Activated T-helper 17 cell treated with anti-CD3 and anti-CD28 coated beads, Interleukin-2, amount 50 U/mL, for 72 hours (primary cell): ENCODE measurements at places on chromosomes 6 and 20. TPM values are rescaled to one million over a fixed set of nuclear protein-coding genes. Genes with fewer than 3 reads are reported as not detected.

OR2H2 gene
- not detected for total RNA-seq

MRPL2 gene
- 67.3 TPM for total RNA-seq

DNA sequence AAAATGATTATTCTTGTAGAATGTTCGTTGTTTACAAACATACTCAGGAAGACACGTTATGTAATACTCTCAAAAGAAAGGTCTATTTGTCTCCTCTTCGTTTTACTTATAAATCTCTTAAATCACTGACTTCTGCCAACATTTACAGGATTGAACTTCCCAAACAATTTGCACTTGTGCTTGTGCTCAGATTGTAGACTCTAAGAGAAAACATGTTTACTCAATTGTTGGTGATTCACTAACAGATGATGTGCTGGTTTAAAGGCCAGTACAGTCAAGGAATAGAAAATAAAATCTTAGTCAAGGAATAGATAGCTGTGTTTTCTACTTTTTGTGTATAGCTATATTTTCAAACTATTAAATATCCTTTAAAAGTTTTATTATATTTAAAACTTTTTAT is 172.8 kb downstream of the GJA1 start:
- no peak for ATAC-seq

GRCh38 chr6:127497410-127497809 is 21.7 kb downstream of the MTCL3 start:
- no peak for ATAC-seq

DNA sequence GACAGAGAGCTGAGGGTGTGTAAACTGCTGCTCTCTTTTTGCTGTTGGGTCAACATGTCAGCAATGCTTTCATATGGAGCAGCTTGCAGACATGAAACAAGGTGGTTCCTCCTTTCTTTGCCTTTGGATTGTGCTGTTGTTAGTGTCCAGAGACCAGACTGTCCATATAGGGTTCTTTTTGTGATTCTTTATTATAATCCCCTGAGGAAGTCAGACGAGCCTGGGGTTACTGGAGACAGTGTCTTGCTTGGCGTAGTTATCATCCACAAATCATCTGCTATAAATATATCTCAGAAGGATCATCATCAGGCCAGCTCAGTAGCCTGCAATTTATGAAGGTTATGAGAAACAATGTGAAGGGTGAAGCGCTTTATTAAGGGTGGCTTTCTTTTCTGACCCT is 2.3 kb upstream of the ADGRB3 start:
- ATAC-seq = no peak

PSORS1C2 gene
- total RNA-seq = not detected

- no peak for ATAC-seq
Observed at GRCh38 chr20:36836591-36837269, 39.2 kb upstream of the TLDC2 start.

GRCh38 chr20:41276317-41276751 is 41.2 kb downstream of the ZHX3 start:
- no peak for ATAC-seq

TP53TG5 gene
- total RNA-seq = 0.11 TPM

DNA sequence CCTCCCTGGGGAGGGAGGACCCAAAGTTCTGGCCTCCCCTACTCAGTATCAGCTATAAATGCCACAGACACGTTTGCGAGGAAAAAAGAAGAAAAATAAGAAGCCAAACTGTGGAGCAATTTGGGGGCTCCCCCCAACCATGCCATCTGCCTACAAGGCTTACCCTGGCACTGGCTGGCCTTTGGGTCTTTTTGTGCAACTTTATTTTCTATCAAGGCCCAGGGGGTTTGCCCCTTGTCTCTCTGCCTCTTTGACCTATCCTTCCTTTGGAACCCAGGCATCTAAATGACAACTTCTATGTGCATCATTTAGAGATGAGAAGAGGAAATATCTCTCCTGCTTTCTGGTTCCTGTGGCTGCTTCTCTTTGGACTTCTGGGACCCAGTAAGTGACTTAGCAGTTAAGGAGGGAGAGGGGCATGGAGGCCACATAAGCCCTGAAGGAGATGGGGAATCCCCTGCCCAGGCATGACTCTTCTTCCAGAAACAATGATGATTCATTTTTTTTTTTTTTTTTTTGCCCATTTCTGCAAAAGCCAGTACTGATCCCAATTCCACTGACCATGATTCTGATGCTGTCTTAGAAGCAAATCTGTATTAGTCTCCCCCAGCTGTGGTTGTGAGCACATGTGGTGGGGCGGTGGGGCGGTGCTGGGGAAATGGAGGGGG is at the start of gene MUC22:
MUC22 (plus strand) TSS at position 82 of the 668 bp plus-strand sequence; CDS start at position 315, 233 bp downstream.
- ATAC-seq = peak; percentile 82

RSPO4 gene
- total RNA-seq = not detected

GRCh38 chr6:52663120-52663935 is 7.6 kb upstream of the TMEM14A start:
- ATAC-seq = peak; percentile 59

TRPC4AP gene
- total RNA-seq = 34.1 TPM

- no peak for ATAC-seq
Observed at GRCh38 chr6:31718265-31718664, 3.1 kb downstream of the LY6G6D start.

PDSS2 gene
- 13.6 TPM for total RNA-seq

DNA sequence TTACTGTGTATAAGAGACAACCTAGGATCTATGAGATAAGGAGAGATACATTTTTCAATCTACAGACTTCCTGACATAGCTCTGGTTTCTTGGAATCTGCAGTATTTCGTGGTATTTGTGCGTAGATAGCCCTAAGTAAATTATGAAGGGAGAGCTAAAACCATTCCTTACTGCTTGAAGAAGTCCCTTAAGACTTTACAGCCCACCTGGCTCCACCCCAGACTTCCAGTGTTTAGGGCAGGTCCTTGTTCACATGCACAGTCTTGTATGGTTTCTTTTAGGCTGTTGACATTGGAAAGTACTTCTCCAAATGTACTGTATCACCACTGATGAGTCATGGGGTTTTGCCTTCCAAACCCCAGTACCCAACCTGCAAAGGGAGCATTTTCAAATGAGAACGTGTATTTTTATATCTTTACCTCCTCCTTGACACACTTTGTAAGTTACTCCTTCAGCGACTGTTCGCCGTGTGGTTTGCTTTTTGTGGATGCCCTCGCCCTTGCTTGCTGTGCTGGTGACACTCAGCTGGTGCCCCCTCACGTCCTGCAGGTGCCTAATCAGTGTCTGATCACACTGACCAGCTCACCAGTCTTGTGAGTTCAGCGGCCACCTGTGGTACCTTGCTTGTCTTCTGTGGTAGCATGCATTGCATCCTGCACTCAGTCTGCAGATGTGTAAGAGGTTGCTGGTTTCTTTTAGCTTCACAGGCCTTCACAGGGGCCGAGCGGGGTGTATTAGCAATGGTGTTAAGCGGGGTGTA is 73.3 kb downstream of the IGF2R start:
- no peak for ATAC-seq

- peak; percentile 62 for ATAC-seq
Observed at GRCh38 chr6:124961777-124962638, at the start of gene RNF217. Gene RNF217, plus strand, starts transcription at chr6:124962437. Its CDS starts 108 bp downstream, at chr6:124962545.

DNA sequence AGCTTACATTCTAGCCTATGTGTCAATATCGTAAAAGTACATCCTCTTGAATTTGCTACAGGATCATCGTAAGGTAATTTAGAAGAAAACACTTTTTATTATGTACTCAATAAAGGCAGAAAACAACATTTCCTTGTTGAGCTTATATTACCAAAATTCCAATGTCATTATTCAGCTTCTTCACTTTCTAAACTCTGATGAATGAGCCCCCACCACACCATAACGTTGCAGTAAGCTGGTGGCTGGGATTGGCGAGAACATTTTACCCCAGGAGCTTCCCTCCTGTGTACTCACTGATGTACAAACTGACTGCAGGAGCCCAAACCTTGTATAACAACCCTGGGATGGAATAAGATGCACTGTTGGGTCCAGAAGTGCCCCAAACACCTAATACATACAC is 238.1 kb upstream of the MARCKS start:
- ATAC-seq = no peak

KHDC1L gene
- not detected for total RNA-seq

GRCh38 chr20:59040667-59041066 is 1.9 kb downstream of the PRELID3B start:
- ATAC-seq = no peak

DNA sequence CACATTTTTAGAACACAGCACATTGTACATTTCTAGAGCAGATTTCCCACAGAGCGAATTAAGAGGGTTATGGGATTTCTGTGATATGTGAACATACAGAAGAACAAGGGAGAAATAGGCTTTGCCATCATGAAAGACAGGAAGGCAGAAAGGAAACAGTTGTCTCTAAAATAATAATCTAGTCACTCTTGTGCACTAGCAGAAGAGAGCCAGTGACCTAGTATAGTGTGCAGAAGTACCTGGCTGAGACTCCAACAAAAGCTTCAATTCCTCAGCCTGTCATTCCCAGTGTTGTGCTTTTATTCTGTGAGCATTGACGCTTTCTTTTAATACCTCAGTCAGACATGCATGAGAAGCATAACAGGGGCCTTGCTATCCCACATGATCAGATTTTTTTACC is 17.8 kb upstream of the DCBLD1 start:
- ATAC-seq = no peak

- no peak for ATAC-seq
Observed at GRCh38 chr20:21237956-21238799, 65.0 kb upstream of the XRN2 start.

DNA sequence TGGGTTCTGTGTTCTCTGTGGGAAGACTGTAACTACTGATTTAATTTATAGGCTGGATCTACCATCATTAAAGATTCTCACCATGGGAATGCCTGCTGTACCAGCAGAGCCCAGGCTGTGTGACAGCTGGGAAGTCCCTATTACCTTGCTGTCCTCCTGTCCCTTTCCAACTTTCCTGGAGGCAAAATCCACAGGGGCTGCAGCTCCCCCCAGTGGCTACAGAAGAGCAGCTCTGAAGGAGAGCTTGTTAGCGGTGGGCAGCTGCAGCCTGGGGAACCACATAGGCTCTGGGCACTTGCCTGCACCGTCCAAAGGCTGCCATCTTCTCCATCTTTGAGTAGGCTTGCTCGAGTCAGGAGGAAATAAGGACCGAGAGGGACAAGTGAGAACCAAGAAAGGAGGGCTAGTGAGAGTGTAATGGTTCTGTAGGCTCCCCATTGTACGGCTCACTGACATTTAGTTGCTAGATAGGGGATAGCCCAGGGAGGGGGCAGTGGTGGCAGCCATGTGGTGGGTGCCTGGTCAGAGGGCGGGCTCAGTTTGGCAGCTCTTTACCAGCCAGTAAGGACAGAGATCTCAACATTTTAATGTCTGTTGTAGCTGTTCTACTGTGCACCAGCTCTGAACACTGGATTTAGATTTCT is 155.1 kb upstream of the MLIP start:
- ATAC-seq = no peak

GRCh38 chr6:10434235-10434634 is 19.4 kb upstream of the TFAP2A start:
- no peak for ATAC-seq

- no peak for ATAC-seq
Observed at GRCh38 chr20:61308477-61308774, 56.4 kb downstream of the CDH4 start.

- ATAC-seq = no peak
Observed at GRCh38 chr6:163741743-163742363, 327.3 kb downstream of the QKI start.

- ATAC-seq = no peak
Observed at GRCh38 chr6:166025149-166025898, 142.3 kb downstream of the TBXT start.

GRCh38 chr6:4169028-4169789 is 33.8 kb upstream of the ECI2 start:
- ATAC-seq = no peak

DNA sequence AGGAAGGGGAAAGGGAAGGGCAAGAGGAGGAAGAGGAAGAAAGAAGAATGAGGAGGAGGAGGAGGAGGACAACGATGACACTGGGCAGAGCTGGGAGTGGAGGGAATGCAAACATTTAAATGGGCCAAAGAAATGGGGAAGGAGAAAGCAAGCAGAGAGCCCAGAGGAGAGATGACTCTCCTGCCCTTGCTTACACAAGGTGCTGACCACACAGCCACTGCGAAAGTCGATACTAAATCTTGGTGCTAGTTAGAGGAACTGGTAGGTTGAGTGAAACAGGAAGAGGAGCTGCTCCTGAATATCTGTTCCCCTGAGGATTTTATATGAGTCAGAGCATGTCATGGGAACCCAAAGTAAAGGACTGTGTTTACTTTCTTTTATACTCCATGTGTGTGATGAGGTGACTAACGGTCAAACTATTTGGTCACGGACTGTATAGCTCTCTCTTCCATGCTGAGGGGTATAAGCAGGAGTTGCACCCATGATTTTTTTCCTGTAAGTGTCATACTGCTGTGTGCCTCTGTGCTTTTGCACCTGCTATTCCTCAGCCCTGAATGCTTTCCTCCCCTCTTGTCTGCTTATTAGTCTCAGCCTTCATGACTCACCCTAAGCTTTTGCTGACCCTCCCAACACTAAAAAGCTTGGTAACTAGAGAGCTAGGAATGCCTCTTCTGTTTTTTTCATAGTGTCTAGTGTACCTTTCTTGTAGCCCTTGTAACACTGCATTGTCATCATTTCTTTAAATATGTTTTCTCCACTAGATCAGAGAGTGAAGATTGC is 9.5 kb upstream of the PAQR8 start:
- ATAC-seq = peak; percentile 67

DNA sequence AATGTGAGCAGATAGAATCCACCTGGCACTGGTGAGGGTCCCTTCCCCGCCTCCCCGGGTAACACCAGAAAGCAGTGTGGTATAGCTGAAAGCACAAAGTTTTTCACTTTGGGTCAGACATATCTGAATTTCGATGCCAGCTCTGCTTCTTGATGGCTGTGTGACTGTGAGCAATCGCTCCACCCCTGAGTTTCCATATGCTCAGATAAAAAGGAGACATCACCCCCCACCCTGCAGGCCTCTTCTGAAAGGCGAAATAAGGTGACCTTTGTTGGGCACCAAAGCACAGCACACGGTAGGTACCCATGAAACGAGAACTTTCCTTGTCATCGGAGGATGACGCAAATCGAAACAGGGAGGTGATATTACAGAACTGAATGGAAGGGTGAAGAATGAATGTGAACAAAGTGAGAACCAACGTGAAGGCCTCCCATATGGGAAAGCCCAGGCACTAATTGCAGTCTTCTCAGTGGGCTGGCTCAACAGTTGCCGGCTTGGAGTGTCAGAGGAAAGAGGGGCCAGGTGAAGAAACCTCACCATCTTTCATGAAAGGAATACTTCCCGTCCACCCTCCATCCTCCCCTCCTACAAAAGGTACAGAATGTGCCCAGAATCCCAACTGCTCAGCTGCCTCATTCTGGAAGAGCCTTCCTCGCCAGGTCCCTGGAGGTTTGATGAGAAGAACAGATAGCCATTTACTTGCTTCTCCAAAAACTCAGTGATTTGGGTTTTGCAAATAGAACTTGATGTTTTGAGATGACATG is 61.8 kb downstream of the NFATC2 start:
- peak; percentile 89 for ATAC-seq
